T-cell (primary cell): ENCODE measurements at places on chromosomes 3 and 15.
A peak's percentile ranks its signal among the peaks of the same experiment; 100 is the strongest.

- DNase-seq: no peak
These were observed 380.3 kb upstream of the CBLB start for GRCh38 chr3:106249159-106249558.

DNA sequence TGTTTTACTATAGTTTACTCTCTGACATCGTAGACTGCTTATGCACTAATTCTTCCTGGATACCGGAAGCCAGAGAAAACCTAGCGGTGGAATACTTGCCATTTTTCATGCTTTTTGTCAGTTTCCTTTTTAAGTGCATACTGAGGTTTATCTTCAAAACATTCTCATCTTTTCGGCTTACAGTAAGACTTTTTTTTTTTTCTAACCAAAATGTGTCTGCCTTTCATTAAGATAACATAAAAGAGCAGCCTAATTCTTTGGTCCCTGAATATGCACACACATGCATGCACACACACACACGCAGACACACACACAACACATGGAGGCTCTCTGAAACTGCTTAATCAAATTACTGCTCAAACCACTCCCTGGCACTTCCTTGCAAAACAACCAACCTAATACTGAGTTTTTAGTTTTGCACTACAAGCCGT, 1.3 kb downstream of the ZNF445 start:
- no peak for DNase-seq

DNA sequence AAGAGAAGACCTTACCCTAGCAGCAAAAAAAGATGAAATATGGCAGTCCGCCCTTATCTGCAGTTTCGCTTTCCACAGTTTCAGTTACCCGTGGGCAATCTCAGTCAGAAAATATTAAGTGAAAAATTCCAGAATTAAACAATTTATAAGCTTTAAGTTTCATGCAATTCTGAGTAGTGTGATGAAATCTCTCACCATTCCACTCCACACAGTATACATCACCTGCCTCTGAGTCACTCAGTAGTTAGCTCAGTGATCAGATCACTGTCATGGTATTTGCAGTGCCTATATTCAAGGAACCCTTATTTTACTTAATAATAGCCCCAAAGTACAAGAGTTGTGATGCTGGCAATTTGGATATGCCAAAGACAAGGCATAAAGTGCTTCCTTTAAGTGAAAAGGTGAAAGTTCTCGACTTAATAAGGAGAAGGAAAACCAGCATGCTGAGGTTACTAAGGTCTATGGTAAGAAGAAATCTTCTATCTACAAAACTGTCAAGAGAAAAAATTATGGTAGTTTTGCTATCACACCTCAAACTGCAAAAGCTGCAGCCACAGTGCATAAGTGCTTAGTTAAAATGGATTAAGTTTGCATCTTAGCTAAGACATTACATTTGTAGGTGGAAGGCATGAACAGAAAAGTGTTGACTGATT, 48.1 kb downstream of the HSPBAP1 start:
- no peak for DNase-seq

DNA sequence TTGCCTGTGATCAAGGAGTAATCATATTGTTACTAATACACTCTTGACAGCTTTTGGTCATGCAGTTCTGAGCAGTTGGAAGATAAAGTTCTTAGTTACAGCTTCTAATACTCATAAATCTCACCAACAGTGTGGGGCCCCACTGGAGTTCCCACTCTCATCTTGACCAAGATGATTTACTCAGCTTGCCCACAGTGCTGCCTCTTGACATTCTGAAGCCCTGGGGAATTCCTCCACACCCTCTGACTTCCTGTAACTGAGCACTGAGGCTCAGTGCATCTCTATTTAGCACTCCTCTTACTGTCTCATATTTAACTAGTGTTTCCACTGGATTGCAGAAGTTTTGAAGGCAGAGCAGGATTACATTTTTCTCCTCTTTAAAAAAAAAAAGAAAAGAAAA, 1.9 kb upstream of the ARL6IP5 start:
- peak; percentile 51 for DNase-seq

- no peak for DNase-seq
These were observed 191.2 kb upstream of the CBLB start for GRCh38 chr3:106059953-106060517.

GRCh38 chr15:100309109-100310040, 32.4 kb downstream of the ADAMTS17 start:
- DNase-seq: no peak

- no peak for DNase-seq
These were observed 31.8 kb upstream of the DCLK3 start for GRCh38 chr3:36796161-36796560.

- DNase-seq: no peak
These were observed 599.4 kb downstream of the ZIC1 start for GRCh38 chr3:148008591-148008990.

DNA sequence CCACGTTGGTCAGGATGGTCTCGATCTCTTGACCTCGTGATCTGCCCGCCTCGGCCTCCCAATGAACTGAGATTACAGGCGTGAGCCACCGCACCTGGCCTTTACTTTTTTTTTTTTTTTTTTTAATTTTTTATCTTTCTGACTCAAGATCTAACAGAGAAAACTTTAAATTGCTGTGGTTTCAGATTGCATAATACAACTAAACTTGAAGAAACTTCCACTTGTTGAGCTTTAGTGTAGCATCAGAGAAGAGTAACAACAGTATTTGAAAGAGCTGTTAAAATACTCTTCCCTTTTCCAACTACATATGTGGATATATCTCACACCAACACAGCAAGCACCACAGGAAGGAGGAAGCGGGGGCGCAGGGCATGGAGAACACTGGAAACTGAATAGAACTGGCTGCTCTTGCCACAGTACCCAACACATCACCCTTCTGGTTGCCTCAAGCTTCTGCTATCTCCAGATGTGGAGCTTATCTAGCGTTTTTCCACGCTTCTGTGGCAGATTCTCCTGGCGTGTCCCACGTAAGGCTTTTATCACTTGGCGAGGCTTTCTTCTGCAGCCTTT, 45.4 kb downstream of the MAP6D1 start:
- DNase-seq: no peak

DNA sequence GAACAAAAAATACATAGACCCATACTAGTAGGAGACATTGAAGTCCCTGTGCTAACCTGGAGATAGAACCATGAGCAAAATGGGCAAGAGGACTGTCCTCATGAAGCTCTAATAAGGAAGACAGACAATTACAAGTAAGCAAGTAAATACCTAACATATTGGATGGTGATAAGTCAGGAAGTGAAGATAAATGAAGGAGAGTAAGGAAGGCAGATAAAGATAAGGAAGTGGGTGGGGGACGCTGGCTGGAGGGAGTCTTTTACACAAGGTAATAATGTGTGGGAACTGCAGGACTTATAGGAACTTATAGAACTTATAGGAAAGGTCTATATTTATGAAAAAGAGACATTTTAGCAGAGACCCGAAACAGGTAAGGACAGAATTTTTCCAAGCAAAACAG, 148.9 kb upstream of the ABI3BP start:
- DNase-seq: no peak

DNA sequence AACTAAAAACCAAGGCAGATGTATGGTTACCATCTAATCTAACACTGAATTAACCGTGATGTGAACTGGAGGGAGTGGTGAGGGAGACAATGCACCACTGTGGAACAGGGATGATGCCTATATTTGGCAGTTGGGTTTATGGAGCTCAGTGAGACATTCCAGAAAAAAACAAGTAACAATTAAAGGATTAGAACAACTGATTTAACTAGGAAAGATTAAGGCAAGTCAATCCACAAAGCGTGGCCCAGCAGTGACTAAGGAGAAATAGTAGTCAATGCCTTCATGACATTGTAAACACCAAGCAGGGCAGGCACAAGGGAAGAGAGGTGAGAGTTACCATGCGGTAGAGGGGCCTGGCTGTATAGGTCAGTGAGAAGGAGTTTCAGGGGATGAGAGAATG, 38.1 kb downstream of the CHAC1 start:
- no peak for DNase-seq

GRCh38 chr15:58795825-58796224, 24.7 kb downstream of the MINDY2 start:
- no peak for DNase-seq

- no peak for DNase-seq
These were observed 97.1 kb downstream of the RBPMS2 start for GRCh38 chr15:64678126-64678819.

DNA sequence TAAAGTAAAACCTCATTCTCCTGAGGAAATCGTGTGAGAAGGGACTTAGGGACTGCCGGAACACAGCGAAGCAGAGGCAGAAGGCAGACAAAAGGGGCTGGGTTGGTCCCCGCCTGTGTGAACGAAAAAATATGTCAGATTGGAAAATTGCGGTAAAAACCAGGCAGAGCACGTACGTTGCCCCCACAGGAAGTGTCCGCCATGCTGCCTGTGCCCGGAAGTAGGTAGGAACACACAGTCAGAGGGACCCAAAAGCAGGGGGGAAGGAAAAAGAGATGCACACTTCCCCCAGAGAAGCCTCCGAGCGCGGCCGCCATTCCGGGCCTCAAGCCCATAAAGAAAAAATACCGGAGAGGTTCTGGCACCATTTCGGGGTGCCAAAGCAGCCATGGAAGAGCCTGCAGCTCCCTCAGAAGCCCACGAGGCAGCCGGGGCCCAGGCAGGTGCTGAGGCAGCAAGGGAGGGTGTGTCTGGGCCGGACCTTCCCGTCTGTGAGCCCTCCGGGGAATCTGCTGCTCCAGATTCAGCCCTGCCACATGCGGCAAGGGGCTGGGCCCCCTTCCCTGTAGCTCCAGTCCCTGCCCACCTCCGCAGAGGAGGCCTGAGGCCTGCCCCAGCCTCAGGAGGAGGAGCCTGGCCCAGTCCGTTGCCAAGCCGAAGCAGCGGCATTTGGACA, at the start of gene MKRN3:
TSS of gene MKRN3 (plus strand) at position 280 of the 676 bp plus-strand sequence. CDS start at position 389, 109 bp downstream.
- peak; percentile 19 for DNase-seq

DNA sequence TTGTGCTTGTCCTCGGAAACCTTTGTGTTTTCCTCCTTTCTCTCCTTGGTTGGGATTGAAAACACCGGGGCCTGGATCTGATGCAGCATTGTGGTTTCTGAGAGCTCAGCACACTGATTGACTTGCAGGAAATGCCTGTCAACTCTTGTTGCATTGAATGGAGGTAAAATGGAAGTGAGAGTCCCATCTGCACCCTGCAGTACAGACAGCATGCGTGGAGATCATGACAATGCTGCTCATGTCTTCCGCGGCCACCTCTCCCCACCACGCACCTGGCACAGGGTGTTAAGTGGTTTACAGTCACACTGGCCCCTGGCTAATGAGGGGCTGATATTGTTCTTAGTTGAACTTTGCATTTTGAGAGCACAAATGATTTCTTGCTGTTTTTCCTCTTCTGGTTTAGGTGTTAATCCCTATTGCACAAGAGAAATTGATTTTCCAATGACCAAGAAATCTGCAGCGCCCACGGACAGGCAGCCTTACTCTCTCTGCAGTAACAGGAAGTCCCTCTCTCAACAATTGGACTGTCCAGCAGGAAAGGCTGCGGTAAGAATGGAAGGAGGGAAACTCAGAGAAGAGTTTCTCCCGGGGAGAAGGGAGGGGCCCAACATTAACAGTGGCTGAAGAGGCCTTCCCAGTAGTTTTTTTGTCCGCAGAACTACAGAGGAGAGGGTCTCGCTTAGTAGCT, 58.5 kb downstream of the STARD5 start:
- DNase-seq: no peak
